Psoas muscle (tissue), 8 donors: ENCODE measurements at places on chromosomes 4 and X. TPM values are rescaled to one million over a fixed set of nuclear protein-coding genes. Genes with fewer than 3 reads are reported as not detected.

Gene RHOXF2B
- polyA plus RNA-seq, result not detected

Gene PCSK1N
- polyA plus RNA-seq, result not detected

Gene PPP1R2C
- polyA plus RNA-seq, result not detected

Gene GLUD2
- 0.36 TPM for polyA plus RNA-seq

Gene MID1
- polyA plus RNA-seq, result 0.28 TPM

Gene DDX60
- 1.8 TPM for polyA plus RNA-seq
